Glutamatergic neuron (in vitro differentiated cells): ENCODE measurements at places on chromosomes 6 and 20. TPM values are rescaled to one million over a fixed set of nuclear protein-coding genes. Genes with fewer than 3 reads are reported as not detected.

Gene OOEP
- not detected for total RNA-seq

Gene ZC2HC1B
- total RNA-seq, result not detected

Gene HTR1B
- total RNA-seq, result 4.2 TPM

Gene CDH26
- total RNA-seq, result 0.76 TPM

Gene MEP1A
- total RNA-seq, result not detected

- no peak for DNase-seq
These were observed 59.2 kb downstream of the ANKRD6 start for GRCh38 chr6:89492025-89492640.

DNA sequence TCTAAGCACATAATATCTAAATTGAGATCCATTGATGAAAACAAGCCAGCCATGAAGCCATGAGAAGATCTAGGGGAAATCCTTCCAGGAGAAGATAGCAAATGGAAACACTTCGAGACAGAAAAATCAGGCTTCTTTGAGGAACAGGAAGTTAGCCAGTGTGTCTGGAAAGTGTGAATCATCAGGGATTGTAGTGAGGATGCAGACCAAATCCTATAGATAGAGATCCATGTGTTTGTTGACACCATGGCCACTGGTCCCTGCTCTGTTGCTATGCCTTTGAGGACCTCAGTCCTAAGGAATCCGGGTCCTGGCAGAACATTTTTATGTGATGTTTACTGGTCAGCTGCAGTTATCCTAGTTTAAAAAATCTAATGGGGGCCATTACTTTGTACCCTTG lies 6.6 kb upstream of the ELOVL2 start:
- no peak for DNase-seq

Gene PRRT1
- 5.1 TPM for total RNA-seq

DNA sequence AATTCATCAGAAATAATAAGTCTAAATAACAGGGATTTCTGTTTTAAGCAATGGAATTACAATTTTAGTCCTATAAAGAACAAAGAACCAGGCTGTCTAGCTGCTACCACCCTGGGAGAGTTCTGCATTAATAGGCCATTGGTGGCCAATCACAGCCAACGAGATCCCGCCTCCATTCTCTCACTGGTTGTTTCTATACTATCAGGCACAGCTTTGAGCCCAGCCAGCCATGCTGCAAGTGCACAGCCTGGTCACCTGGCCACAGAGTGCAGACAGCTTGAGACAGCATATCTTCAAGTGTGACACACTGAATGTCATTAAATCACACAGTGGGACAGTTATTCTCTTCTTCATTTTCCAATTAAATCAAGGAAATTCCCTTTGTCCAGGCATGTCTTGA lies 16.1 kb upstream of the RAB22A start:
- DNase-seq, result peak; percentile 71

DNA sequence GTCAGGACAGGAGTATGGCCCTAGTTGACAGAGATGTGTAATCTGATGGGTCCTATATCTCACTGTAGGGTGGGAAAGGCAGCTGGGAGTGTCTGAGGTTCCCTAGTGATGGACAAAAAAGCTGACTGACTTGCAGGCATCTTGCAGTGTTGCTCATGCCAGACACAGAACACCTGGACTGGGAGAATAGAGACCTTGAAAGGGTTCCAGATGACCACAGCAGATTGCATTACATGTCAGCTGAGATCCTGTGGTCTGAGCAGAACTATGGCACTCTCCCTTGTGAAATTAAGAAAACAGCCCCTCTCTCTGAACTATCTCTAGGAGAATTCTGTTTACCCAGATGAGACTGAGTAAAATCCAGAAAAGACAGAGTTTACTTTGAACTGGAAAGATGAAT lies 212.6 kb upstream of the MAN1A1 start:
- DNase-seq, result no peak

GRCh38 chr6:138026342-138026741 lies 80.9 kb downstream of the PERP start:
- no peak for DNase-seq

DNA sequence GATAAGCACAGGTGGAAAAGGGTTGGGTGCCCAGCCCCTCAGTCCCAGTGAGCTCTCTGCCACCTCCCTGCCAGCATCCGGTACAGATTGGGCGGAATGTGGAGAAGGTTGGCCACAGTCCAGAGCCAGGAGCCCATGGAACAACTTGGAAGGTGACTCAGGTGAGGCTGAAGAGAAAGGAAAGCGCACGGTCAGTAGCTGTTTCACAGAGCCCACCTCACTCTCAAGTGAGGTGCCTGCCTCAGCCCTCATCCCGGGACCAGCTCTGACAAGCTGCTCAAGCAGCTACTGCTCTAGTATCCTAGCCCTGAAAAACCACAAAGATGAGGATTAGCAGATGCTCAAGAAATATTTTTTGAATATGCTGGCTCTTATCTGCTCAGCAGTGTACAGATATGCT lies 1.1 kb upstream of the MMP24OS start:
- no peak for DNase-seq

Gene BPIFB2
- not detected for total RNA-seq

- DNase-seq, result no peak
These were observed 199.2 kb upstream of the PRDM1 start for GRCh38 chr6:105886814-105887544.

GRCh38 chr20:8578161-8578865 lies 446.2 kb downstream of the PLCB1 start:
- no peak for DNase-seq

- peak; percentile 94 for DNase-seq
These were observed 1.3 kb downstream of the TUBB start for GRCh38 chr6:30721198-30722024.

GRCh38 chr6:91132461-91132860 lies 545.6 kb upstream of the MAP3K7 start:
- no peak for DNase-seq
